ENCODE measurements at places on chromosomes 5 and 9.

DNA sequence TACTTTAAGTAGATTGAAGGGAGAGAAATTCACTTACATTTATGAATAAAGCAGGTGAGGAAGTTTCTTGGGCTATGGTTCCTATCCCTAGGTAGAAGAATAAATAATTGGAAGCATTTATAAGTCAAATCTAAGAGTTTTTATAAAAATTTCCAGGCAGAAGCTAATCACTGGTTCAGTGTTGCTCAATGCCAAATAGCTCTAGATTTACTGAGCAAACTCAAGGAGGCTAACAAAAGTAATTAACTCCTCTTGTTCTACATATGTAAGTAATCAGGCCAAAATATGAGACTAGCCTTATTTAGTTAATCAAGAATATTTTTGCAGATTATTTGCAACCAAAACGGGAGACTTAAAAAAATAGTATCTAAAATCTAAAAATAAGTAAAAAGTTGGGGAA lies 472.3 kb downstream of the PLK2 start:
- DNase-seq = no peak

GRCh38 chr9:106722051-106722753 lies 140.8 kb upstream of the ZNF462 start:
- no peak for DNase-seq

DNA sequence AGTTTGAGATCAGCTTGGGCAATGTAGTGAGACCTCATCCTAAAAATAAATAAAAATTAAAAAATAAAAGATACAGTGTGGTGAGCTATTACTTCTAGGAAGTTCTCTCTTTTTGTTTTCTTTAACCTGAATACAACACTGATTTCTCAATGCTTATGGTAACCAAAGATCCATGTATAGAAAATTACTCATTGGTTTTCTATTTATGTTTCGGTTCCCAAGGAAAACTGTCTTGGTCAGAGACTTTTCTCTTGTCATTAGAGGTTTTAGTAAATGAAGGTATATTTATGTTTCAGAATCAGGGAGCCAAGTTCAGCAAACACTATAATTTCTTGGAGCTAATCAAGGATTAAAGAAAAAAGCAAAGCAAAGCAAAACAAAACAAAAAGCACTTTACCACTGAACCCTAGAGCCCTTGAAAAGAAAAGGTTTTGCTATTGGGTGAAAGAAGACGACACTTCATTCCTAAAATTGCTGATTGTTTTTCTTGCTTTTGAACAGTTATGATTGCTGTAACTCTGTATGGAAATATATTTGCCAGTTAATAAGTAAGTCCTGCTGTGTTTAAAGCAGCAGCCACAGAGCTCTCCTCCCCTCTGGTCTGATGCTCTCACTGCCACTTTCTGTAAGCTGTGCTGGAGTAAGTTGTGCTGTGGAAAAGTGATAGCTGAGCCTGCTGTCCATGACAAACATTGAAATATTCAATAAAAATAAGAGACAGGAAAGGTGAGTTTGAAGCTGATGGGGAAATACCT lies 298.2 kb downstream of the CD180 start:
- DNase-seq = no peak

DNA sequence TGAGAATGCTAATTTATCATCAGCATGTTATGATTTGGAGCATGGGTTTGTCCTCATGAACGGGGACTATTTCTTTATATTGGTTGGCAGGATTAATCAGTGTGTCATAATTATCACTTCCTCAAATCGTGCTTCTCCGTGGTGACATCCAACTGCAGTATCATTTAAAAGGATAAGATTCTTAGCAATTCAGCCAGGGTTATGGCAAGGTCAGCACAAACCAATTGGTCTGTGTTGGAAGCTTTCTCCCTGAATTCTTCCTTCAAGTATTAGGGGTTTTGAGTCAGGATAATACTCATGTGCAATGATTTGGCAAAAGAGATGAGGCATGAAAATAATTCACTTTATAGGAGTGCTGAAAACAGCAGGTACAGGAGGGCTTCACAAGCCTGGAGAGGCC lies 5.5 kb upstream of the CAMLG start:
- no peak for DNase-seq

- no peak for DNase-seq
These were observed 112.7 kb upstream of the ITGA1 start for GRCh38 chr5:52674815-52675545.

GRCh38 chr5:55900068-55900467 lies 48.9 kb downstream of the IL31RA start:
- DNase-seq = no peak

GRCh38 chr5:90888511-90889324 lies 330.1 kb downstream of the ADGRV1 start:
- DNase-seq = no peak

DNA sequence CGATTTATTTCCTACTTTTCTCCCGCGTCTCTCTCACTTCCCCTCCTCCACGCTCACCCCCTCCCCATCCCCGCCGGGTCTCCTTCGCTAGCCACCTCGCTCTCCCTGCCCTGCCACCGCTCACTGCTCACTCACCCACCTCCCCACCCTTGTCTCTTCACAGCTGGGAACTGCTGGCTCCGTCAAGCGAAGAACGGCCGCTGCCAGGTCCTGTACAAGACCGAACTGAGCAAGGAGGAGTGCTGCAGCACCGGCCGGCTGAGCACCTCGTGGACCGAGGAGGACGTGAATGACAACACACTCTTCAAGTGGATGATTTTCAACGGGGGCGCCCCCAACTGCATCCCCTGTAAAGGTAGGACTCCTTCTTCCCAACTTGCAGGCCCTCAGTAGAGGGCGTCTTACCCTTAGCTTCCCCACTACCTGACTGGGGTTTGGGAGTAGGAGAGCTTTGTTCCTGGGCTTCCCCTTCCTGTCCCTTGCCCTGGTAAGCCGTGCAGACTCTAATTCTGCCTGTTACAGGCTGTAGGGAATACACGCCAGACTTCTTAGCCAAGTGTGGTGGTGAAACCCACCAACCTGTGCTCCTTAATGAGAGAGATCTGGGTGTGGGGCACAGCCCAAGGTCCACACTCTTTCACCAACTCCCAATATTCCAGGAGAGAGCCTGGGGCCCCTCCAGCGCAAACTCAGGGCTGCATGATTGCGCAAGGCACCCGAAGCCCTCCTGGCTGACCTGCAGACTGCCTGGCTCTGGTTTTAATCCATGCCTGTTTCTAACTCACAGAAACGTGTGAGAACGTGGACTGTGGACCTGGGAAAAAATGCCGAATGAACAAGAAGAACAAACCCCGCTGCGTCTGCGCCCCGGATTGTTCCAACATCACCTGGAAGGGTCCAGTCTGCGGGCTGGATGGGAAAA lies 2.5 kb downstream of the FST start:
- no peak for DNase-seq

GRCh38 chr9:69932901-69933300 lies 110.7 kb upstream of the MAMDC2 start:
- DNase-seq = no peak

DNA sequence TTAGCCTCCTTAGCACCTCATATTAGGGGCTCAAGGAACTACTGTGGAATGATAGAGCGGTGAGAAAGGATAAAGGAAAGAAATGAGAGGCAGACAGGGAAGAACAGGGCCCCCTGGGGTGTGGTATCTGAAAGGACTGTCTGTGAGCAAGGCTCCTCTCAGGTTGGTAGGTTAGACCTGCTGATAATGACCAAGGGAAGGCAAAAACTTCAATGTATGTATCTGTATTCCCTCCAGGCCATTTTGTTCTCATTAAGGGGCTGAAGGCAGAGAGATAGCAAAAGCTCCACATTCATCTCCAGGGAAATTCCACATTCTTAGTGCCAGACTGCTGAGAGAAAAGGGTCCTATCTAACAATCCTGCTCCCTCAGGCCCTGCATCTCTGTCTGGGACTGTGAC lies 28.6 kb downstream of the TRIM32 start:
- DNase-seq = no peak

GRCh38 chr5:101605700-101606099 lies 690.4 kb downstream of the SLCO4C1 start:
- no peak for DNase-seq

DNA sequence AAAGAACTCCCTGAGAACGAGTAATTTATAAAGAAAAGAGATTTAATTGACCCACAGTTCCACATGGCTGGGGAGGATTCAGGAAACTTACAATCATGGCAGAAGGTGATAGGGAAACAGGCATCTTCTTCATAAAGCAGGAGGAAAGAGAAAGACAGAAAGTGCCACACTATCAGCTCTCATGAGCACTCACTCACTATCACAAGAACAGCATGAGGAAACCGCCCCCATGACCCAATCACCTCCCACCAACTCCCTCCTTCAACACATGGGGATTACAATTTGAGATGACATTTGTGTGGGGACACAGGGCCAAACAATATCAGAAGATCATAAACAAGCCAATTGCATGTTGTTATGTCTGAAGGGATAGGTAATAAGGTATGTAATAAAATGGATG lies 935.9 kb upstream of the COX7C start:
- DNase-seq = no peak

GRCh38 chr9:122940454-122940748 lies 419 bp upstream of the RABGAP1 start:
- no peak for DNase-seq

DNA sequence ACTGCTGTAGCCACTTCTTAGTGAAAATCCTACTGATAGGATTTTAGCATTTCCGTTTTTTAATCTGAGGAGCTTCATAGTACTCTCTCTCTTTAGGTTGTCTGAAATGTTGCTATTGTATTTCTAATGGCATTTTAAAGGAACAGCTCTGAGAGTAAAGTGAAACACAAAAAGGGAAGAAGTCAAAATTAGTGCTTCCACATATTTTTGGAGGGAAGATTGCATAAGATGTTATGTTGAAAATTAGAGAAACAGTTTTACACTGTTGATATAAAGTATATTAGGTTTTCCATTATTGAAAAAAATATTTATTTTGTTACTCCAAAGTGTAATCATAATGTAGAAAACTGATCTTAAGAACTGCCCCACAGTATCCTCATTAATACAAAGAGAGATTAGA lies 525.1 kb downstream of the TAF11L14 start:
- DNase-seq = no peak

DNA sequence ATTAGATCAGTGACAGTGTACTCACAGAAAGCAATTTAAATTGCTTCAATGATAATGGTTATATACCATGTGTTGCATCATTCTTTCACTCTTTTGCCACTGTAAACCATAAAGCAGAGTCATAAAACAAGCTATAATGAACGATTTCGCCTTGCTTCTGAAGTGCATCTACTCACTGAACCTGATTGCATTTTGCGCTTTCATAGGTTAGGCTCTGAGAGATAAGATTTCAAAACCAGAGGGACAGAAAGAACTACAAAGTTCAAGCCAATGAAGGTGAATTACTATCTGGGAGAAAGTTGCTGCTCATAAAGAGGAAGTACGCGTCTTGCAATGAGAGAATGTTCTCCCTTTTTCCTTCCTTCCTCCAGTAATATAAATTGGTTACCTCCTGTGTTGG lies 412.7 kb downstream of the CETN3 start:
- no peak for DNase-seq

Measured in vagina (tissue), 2 donors.